Fibroblast of skin of right biceps (primary cell): ENCODE measurements at places on chromosomes 5 and 9.

DNA sequence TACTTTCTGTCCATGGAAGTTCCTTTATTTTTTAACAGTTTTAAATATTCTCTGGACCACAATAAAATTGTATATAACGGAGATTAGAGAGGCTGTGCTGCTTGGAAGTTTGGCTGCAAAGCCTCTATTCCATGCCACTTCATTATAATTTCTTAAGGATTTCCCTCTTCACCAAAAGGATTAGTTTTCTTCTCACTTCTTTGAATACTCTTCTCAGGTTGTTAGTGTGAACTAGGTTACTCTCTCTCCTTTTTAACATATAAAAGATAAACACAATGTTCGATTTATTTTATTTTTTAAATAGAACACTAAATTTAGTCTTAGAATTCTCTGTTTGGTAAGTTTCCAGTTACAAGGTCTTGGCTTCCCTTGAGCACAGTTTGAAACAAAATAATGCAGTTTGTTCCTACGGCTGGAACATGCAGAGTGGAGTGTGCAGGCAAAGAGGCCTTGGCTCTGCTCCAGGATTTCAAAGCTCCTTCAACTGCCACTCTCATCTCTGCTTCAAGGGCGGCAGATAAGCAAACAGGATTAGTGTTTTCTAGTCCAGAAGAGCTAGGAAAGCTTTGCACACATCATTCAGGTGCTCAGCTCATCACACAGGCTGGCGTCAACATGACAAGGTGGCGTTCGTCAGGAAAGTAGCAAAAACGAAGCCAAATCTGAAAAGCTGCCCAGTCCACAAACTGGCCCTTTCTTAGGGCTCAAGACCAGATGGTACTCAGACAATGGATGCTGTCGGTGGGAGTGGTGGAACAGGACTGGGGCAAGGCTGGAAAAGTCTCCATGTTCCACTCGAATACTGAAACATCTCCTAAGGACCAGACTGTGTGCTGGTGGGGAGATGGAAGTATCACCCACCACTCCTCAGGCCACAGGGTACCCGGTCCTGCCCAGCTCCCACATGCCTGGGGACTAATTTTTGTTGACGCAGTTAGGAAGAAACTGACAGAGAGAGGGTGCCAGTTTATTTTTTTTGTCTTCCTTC is 286.6 kb downstream of the CRB2 start:
- DNase-seq: no peak

DNA sequence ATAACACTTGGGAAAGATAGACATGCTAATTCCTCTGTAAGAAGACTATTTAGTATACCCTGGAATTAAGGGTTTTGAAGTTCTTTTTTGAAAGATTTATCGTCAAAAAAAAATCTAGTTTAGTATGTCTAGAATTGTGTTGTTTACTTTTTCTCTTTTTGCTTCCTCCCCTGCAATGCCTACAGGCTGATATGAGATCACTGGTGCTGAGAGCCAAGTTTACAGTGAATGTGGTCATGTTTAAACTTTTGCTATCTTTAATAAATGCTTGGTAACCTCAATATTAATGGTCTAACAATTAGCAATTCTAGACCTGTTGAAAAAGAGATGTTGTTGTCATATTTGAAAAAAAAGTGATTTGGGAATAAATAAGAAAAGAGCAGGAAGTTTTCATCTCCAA is 86.1 kb downstream of the CWC27 start:
- DNase-seq: no peak

DNA sequence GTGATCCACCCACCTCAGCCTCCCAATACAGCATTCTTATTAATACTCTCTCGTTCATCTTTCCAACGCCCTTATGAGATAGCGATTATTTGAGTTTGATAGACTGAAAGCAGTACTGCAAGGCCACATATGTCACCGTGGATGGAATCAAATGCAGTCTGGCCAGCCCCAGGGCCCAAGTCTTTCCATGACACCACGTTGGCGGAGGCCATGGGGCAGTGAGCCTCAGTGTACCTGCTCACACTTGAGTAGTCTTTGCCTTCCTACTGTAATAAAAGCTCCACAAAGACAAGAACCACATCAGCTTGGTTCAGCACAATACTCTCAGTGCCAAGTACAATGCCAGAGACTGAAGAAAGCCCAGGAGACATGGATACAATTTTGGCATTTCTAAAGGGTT is 88.5 kb downstream of the TTLL11 start:
- DNase-seq: no peak

- DNase-seq: no peak
Observed at GRCh38 chr5:122561209-122561608, 213.7 kb upstream of the SNX2 start.

DNA sequence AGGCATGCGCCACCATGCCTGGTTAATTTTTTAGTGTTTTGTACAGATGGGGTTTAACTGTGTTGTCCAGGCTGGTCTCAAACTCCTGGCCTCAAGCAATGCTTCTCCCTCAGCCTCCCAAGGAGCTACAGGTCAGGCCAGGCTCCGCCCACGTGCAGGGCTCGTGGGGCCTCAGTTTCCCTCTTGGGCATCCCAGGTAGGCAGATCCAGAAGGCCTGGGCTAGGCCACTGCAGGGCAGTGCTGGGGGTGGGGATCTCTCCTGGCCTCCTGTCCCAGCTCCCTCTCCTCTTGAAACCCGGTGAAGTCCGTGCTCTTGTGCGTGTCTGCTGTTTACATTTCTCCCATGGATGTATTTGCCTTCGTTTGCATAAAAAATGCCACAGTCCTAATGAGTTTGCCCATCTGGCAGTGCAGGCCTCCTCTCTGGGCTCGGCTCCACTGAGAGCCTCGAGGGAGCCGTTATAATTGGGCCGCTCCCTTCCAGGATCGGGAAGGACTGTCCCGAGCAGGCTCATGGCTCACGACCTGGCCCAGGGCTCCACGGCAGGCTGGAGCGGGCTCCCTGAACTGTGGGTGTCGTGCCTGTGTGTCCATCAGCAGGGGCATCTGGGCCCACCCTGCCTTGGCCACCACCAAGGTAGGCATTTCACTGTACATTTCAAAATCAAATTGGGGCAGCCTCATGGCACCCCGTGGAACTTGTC is 52.6 kb upstream of the RUFY1 start:
- DNase-seq: no peak

DNA sequence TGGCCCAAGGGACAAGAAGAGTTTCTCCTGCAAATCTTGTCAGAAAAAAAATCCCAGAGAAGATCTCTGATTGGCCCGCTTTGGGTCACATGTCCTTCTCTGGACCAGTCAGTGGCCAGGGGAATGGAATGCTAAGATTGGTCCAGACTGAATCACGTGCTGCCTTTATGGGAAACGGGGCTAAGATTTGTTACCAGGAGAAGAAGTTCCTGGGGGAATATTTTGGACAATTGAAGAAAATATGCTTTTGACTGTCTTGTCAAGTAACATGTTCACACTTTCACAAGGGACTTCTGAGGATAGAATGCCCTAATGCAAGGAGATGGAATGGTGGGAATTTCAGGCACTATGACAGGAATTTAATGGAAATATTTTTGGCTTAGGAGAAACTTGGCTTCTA is 74.1 kb upstream of the SH3PXD2B start:
- DNase-seq: peak; percentile 49

DNA sequence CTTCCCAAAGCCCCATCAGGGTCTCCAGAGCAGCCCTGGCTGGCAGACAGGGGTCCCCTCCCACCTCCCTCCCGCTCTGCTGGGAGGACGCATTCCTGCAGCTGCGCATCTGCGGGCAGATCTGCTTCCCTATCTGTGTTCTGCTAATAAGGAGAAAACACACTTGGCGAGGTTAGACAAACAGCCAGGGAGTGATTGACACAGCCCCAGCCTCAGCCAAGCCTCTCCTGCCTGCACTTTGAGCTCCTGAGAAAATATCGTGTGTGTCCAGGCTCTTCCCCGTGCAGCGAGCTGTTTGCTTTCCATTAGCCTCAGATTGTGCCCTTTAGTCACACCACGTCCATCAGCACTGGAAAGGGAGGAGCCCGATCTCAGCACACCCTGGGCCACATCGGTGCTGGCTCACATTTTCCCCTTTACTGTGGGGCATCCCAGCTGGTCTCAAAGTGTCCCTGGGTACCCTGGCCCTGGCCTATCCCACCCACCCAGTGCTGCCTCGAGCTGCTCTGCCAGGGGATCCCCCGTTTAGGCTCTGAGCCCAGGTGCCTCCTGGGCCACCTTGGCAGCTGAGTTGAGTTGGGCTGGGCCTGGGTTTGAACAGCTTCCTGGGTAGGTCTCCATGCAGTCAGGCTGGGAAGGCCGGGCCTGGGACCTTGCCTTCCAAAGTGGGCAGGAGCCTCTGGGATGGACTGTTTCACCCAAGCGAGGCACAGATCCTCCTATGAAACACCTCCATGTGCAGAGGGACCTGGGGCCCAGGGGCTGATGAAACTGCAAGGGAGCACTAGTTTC is 61.1 kb downstream of the BARX1 start:
- DNase-seq: no peak

GRCh38 chr5:156076912-156077311 is 250.1 kb upstream of the SGCD start:
- DNase-seq: no peak

- peak; percentile 38 for DNase-seq
Observed at GRCh38 chr5:135443161-135443960, 3.8 kb downstream of the DCANP1 start.

- peak; percentile 73 for DNase-seq
Observed at GRCh38 chr5:53481887-53482716, 1.7 kb downstream of the FST start.

- DNase-seq: no peak
Observed at GRCh38 chr9:68472119-68472518, 68.6 kb downstream of the TMEM252 start.

- DNase-seq: no peak
Observed at GRCh38 chr9:86575825-86576525, 221.8 kb upstream of the TUT7 start.

DNA sequence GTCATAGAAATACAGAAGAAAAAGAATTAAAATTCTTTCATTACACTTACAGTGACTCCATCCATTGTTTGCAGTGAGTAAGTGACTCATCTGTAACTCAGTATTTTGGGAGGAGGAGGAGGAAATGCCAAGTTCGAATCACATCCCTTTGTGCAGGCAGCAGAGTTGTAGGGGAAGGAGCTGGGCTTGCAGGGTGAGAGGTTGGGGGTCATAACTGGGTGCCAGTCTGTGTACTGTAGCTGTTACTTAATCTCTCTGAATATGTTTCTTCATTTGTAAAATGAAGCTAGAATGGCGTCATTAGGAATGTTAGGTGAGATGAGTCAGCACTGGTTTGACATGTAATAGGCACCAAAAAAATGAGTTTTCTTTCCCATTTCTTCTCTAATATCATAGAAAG is 235.7 kb upstream of the ADAMTSL1 start:
- DNase-seq: peak; percentile 75

DNA sequence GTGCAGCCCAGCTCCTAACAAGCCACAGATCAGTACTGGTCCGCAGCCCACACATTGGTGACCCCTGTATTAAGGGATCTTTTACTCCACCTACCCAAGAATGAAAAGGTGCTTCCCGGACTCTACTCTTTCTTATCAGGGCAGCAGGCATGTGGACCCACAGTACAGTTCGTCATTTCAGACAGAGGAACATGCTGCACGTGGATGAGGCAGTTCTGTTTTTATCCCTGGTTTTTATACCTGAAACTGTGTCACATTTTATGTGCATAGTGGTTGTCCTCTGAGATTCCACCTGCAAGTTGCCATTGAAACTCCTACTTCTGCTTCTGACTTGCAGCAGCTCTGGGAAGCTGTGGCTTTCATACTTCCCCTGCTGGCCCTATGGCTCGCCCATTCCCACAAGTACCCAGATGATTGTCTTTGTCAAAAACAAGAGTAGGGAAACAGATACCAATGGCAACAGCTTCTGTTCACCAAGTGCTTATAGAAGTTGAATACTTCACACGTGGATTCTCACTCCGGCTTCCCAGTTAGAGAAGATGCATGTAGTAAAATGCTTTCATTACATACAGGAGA is 208.0 kb downstream of the TRIO start:
- no peak for DNase-seq

DNA sequence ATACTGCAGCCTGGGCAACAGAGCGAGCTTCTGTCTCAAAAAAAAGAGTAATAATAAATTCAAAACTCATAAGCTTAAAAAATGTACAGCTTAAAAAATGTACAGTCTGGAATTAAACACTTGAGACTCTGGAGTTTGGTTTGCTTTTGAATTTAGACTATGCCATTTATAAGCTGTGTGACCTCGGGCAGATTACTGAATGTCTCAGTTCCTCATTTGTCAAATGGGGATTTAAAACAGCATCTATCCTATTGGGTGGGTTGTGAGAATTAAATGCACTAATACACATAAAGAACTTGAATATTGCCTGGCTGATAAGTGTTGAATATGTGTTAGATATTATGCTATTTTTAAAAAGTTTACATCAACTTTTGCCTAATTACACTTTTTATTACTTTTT is 98.4 kb downstream of the SCAMP1 start:
- DNase-seq: no peak

- no peak for DNase-seq
Observed at GRCh38 chr5:3827624-3828023, 232.0 kb downstream of the IRX1 start.

- peak; percentile 22 for DNase-seq
Observed at GRCh38 chr5:132465059-132465707, 25.4 kb downstream of the IRF1 start.

DNA sequence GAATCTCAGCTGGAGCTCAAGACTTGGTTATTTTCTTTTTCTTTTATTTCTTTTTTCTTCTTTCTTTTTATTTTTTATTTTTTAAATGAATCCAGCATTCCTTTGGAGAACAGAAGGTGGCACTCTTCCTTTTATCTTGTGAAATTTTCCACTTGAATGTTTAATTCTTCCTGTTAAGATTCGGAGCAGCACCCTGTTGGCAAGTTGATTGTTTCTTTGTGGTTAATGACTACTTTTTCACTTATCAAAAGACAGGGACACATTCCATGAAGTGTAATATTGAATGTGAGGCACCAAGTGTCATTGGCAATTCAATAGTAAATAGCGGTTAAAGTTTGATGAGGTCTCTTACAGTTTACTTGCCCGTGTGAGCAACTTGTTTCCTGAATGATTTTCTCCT is 240.5 kb upstream of the CHD1 start:
- DNase-seq: no peak

GRCh38 chr9:127149463-127150390 is 27.3 kb upstream of the ANGPTL2 start:
- no peak for DNase-seq

- peak; percentile 96 for DNase-seq
Observed at GRCh38 chr5:169945831-169946261, 34.4 kb downstream of the INSYN2B start.

GRCh38 chr9:27059907-27060306 is 49.1 kb upstream of the TEK start:
- DNase-seq: no peak

- DNase-seq: no peak
Observed at GRCh38 chr5:3564116-3564515, 31.5 kb upstream of the IRX1 start.

GRCh38 chr5:119022017-119022745 is 33.8 kb upstream of the DTWD2 start:
- peak; percentile 41 for DNase-seq

GRCh38 chr9:88966894-88967676 is 24.2 kb upstream of the S1PR3 start:
- DNase-seq: no peak

DNA sequence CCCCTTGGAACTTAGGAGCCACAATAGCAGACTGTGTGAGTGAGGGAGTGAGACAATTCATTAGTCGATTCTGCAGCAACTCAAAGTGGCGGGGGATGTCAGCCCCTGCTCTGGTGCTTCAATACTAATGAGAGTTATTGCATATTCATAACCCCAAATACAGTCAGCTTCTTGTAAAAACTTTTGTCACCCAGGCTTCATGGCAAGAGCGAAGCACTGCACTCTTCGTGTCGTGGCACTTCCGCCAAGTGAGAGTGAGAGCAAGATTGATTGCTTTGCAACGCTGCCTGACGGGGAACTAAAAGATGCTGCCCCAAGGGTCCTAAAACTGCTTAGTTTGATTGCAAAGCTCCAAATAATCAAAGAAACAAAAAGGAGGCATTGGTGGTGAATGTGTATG is 150.9 kb downstream of the NR2F1-AS1 start:
- no peak for DNase-seq
